ENCODE measurements at places on chromosomes 3 and 15.
A peak's percentile ranks its signal among the peaks of the same experiment; 100 is the strongest.

DNA sequence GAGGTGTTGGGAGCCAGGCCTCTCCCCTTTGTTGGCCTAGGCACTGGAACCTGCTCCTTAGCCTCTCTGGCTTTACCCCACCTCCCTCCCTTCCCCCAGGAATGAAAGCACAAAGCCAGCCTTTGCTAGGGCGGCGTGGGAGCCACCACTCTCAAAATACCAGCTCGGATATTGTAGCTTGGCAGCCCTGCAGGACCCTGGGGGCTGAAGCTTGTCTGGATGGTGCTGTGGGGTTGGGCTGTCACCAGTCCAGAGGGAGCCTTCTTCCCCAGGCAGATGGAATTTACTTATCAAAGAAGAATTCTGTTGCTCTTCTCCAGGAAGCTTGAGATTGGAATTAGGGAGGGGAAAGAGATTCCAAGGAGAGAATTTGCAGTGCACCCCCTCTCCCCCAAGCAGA, 14.9 kb upstream of the GRM2 start:
- DNase-seq: no peak

DNA sequence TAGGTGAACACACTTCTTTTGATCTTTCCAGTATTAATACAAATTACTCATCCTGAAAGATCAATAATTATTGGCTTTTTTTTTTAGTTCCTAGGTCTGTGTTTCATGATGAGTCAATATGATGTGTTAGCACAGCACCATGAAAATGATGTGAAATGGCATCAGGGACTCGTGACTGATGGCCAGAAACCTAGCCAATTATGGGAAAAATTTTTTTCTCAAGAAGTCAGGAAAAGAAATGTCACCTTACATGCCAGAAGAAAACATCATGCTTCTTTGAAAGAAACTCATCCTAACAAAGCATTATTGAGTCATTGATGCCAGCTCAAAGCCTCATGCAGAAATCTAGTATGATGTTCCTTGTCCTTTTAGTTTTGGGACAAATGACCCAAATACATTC, 468.3 kb upstream of the CBLB start:
- no peak for DNase-seq

DNA sequence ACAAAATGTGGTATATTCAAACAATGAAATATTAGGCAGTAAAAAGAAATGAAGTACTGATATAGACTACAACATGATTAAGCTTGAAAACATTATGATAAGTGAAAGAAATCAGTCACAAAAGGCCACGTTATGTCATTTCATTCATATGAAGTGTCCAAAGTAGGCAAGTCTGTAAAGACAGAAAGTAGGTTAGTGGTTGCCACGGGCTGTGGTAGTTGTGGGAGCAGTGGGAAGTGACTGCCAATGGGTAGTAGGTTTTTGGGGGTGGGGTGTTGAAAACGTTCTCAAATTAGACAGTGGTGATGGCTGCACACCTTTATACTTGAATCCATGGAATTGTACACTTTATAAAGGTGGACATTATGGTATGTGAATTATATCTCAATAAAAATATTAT, 12.1 kb downstream of the GALNT15 start:
- DNase-seq: no peak

DNA sequence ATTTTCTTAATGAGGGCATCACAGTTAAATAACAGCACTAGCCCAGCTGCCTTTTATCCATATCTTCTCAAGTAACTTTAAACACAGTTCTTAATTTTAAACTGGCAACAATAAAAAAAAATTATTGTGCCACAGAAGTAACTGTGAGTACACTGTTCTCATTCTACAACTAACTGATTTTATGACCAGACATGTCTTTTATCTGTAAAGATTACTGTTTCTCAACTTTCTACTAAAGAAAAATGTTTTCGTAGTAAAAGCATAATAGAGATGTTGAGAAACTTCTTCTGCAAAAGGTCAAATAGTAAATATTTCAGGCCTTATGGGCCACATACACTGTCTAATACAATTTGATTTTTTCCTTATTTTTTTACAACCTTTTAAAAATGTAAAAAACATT, 32.0 kb downstream of the PLOD2 start:
- DNase-seq: no peak

- DNase-seq: no peak
Observed at GRCh38 chr15:79924379-79924778, 27.6 kb upstream of the MTHFS start.

DNA sequence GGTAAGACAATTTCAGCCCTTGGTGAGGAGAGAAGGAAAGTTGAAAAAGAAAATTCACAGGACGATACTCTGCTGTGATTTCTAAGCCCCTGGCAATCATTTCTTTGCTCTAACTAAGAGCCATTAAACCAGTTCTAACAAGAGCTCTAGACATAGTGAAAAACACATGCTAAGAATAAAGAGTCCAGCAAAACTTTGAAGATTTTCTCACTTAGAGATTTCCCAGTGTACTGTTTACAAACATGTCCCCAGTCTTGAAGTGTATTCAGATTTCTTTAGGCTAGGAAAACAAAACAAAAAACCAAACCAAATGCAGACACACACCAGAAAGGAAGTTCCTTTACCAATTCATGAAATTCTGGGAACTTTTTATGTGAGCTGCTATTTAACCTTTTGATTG, 325.8 kb downstream of the PTPRG start:
- DNase-seq: no peak

GRCh38 chr15:30065025-30065801, 17.5 kb upstream of the GOLGA8J start:
- peak; percentile 69 for DNase-seq

DNA sequence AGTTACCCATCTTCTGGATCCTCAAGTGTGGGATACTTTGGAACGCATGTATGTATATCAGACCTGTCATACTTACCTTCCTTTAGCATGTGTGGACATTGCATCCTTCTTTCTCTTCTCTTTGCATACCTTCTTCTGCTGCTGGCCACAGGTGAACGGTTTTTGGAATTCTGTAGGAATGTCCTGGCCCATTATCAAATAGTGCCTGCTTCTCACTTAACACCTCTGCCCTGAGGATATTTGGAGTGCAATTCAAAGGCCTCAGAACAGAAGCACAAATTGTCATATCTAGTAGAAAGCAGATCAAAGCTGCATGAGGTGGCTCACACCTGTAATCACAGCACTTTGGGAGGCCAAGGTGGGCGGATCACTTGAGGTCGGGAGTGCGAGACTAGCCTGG, 34.1 kb upstream of the UACA start:
- DNase-seq: no peak

DNA sequence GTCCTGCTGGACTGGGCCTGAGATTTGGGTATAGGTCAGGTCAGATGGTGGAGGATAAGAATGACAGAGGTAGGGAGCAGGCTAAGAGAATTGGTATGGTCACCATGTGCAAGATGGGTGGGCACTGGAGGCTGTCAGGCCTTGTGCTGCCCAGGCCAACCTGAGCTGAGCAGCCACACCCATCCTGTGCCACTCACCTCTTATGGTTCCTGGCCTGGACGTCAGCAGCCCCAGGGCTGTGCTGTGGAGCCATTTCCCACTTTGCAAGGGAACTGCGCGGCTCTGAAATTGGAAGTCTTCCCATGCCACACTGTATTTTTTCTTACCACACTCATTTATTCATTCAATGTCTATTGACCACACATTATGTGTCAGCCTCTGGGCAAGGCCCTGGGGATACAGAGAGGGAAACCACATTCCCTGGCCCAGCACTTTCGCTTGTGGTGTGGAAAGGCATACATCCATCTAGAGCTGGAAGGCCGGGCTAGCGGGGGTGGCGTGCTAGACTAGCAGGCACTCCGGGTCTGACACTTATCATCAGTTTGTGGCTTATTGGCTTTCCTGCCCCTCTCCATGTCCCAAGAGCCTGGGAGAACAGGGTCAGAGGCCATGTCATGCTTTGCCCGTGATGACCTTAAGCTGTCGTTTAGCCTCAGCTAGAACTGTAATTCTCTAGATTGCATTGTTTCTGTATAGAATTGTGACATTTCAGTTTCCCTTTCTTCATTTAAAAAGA, 51.1 kb upstream of the POLG start:
- DNase-seq: no peak

DNA sequence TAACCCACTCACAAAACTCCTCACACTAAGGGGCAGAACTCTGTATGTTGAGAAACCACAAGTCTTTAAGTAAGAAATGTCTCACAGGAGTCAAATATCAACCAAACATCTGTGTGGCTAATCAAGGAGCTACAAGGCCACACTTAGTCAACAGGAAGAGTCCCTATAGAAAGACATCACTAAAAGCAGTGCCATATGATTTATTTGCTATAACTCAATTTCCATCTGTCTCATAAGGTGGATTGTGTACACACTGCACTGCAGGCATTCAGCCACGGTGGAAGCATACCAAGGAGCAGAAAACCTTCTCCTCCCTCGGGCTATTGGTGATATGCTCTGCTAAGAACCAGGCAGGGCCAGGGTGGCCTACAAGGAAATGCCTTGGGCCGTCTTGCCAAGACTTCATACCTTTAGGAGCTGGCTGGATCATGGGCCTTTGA, 197.6 kb upstream of the CFAP20DC start:
- no peak for DNase-seq

- no peak for DNase-seq
Observed at GRCh38 chr15:28915935-28916334, 30.2 kb downstream of the APBA2 start.

DNA sequence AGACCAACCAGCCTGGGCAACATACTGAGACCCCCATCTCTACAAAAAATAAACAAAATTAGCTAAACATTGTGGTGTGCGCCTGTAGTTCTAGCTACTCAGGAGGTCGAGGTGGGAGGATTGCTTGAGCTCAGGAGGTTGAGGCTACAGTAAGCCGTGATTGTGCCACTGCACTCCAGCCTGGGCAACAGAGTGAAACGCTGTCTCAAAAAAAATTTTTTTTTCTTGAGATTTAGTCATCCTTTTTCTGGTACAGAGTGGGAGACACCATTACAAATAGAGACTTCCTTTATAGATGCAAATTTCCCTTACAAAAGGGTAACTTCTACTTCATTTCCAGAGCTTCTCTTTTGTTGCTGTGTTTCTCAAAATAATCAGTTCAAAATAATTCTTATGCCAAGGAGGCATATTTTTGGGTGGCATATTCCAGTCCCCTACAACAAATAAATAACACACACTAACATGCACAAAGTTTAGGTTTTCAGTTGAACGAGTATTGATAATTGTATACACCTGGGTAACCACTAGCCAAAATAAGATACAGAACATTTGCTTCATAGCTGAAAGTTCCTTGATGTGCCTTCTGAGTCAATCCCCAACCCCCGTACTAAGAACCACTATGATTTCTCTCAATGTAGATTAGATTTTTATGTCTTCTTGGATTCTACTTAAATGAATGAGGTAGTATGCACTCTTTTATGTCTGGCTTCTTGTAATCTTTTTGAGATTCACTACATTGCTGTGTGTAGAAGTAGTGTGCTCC, 248.9 kb upstream of the PROK2 start:
- DNase-seq: no peak

DNA sequence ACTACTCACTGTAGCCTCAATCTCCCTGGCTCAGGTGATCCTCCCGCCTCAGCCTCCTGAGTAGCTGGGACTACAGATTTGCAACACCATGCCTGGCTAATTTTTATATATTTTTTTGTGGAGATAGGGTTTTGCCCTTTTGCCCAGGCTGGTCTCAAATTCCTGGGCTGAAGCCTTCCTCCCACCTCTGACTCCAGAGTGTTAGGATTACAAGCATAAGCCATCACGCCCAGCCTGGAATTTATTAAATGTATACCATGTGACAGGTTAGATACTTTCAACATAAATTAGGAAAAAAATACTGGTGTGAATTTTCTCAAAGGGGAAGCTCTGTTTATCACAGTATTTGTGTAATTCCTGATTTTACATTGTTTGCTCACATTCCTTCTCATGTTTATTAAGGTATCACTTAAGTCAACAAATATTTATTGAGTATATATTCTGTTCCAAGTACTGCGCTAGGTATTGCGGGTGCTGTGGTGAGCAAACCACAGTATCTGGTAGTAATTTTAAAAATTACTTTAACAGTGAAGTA, 24.8 kb downstream of the PPP4R2 start:
- no peak for DNase-seq

- no peak for DNase-seq
Observed at GRCh38 chr15:78950902-78951840, 6.3 kb upstream of the CTSH start.

GRCh38 chr15:41788262-41788661, 14.0 kb downstream of the MAPKBP1 start:
- DNase-seq: no peak

DNA sequence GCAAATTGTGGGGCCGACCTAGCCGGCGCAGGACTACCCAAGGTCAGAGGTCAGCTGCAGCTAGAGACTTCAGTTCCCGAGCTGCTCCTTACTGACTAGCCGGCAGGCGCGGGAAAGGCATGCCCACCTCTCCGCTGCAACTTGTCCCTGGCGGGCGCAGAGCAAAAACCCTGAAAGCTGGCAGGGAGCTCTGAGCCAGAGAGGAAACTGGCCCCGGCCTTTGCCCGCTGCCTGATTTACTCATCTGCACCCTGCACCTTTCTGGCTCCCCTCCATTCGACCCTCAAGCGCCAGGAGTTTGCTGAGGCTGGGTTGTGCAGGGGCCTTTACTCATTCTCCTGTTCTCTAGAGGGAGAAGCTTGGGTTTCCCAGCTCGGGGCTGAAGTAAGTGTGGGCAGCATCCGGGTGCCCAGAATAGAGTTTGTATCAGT, 1.5 kb downstream of the ZIC4 start:
- no peak for DNase-seq

DNA sequence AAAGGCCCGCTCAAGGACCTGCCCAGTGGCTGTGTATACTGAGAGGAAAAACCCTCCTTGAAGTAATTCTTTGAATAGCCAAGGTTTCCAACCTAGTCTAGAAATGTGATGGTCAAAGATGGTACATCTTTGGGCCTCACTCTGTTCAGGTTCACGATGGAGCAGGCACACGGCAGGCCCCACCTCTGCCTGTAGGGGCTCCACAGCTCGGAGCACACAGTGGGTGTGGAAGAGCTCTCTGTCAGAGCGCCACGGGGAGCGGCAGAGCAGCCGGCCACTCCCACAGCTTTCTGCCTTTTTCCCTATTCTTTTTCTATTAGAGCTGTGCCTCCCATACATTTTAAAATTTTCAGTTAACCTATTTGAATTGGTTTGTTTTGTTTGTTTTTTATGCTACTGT, 89.5 kb downstream of the CTNNB1 start:
- DNase-seq: no peak

- no peak for DNase-seq
Observed at GRCh38 chr3:105537371-105538080, 170.8 kb downstream of the ALCAM start.

DNA sequence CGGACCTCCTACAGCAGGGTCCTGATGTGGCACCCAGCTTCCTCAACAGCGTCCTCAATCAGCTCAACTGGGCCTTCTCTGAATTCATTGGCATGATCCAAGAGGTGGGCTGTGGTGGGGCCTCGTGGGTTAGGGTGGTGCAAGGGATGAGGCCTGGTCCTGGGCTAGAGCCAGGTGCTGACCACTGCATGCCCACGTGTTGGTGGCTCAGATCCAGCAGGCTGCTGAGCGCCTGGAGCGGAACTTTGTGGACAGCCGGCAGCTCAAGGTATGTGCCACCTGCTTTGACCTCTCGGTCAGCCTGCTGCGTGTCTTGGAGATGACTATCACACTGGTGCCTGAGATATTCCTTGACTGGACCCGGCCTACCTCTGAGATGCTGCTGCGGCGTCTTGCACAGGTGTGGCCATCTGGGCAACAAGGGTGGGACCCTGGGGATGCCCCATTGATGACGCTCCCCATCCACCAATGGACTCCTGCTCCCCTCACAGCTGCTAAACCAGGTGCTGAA, 3.8 kb downstream of the AMIGO3 start:
- DNase-seq: no peak
